ENCODE measurements at places on chromosomes 7 and 10.

- DNase-seq = no peak
Measured at GRCh38 chr10:46227571-46227935, 59.2 kb upstream of the ANTXRL start.

GRCh38 chr10:124287071-124287685, 131.5 kb downstream of the OAT start:
- DNase-seq = no peak

DNA sequence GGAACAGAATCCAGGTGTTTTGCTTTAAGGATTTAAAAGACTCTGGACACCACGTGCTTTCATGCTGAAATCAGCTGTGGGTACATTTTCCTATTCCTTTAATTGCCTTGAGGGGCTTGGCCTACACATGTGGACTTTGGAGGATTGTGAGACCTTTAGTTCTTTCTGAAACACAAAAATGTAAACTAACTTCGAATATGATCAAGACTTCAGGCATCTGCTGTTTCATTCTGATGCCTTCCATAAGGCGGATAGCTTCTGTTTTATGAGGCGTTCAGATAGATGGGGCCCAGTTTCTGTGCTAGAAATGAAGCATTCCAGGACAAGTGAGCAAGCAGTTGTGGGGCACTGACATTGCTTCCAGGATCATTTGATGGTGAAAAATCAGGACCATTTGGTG, 1.5 kb upstream of the NOBOX start:
- no peak for DNase-seq

DNA sequence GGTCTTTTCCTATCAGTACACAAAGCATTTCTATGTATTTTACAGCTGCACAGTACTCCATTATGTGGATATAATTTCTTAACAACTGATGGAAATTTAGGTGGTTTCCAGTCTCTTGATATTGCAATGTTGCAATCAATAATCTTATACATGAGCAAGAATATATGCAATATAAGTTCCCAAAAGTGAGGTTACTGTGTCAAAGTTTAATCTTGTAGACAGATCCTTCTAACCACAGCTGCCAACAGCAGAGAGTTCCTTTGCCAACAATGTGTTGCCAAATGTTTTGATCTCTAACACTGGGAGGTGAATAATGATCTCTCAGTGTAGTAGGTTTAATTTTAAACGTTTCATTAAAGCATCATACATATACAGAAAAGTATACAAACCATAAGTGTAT, 54.5 kb downstream of the CUL2 start:
- DNase-seq = no peak

GRCh38 chr10:87925570-87925969, 62.1 kb downstream of the PTEN start:
- DNase-seq = no peak

DNA sequence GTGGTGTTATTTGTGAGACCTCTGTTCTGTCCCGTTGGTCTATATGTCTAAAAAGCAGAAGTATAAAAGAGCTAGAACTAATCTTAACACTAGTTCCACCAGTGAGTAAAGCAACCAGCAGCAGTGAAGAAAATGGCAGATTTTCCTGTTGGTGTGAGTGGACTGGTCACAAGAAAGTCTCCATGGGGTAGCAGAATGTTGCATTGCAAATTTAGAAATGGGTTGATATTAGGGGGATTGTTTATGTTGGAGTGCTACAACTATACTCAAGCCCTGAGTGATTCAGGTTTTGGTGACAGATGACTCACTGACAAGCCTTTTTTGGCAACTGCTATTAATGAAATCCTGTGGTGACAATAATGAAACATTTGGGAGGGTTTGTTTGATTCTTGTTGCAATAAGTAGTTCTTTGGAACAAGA, 5.6 kb downstream of the AVL9 start:
- DNase-seq = no peak

DNA sequence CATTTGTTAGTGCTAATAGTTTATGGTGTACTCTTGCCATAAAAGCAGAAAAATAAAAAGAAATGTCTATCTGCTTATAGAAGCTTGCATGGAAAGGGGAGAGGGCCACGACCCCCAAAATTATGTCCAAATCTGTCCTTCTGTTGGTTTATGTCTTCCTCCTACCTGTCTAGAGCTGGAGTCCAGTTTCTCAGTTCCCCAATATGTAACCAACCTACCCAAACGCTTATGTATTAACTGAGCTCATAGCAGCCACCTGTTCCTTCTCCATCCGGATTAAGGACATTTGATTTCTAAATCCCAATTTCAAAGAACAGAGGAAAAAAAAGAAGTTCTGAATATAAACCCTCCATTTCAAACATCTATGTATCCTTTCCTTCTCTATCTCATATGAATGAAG, 30.3 kb upstream of the TPK1 start:
- DNase-seq = no peak

GRCh38 chr10:117519286-117519685, 23.3 kb upstream of the EMX2 start:
- no peak for DNase-seq

GRCh38 chr10:86135191-86135590, 231.4 kb downstream of the GRID1 start:
- no peak for DNase-seq

- no peak for DNase-seq
Measured at GRCh38 chr7:22542669-22543068, 42.7 kb upstream of the STEAP1B start.

DNA sequence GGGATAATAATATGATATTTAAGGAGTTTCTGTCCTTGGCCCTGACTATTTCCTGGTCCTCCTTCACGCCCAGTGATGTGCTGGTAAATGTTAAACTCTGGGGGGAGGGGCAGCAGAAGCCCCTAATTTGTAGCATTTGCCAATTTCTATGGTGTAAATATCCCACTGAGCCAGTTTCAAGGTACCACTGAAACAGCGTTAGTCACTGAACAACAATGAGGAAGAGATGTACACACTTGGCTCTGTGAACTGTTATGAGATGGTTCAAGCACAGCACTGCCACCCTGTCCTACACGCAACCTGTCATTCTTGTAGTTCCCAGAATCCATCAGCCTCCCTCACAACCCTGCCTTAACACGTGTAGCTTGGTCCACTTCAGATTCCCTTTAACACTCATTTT, 39.8 kb downstream of the MET start:
- no peak for DNase-seq

DNA sequence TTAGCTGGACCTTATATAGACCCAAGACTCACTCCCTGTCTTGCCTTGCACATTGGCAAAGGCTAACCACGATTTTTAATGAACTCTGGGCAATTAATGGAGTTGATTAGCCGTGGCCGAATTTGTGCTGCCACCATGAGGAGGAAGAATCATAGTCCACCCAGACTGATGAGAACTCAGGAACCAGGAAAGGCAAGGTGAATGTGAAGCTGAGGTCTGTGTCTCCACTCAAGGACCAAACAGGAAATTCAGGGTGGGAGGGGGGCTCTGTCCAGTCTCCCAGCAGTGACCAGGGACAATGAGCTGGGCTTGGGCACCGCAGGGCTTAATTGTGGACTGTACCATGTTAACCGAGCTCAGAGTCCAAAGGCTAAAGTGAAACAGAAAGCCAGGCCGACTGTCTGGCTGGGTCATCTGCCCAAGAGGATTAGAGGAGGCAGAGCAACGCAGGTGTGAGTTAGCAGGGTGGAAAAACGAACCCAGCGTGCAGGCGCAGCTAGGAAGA, 127.0 kb upstream of the JCAD start:
- no peak for DNase-seq

GRCh38 chr7:27211764-27212204, 11.9 kb upstream of the HOXA13 start:
- DNase-seq = no peak

GRCh38 chr10:49734676-49735075, 27.4 kb downstream of the OGDHL start:
- DNase-seq = no peak

DNA sequence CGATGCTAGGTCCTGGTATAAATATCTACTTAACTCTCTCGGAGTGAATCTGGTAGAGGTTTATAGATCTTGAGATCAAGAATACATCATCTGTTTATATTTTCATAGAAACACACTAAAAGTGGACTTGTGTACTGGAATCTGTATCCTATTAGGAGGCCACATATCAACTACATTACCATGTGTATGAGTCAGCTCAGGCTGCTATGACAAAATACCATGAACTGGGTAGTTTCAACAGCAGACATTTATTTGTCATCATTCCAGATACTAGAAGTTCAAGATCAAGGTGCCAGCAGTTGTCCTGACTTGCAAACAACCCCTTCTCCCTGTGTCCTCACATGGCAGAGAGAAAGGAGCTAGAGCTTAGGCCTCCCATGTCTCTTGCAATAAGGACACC, 113.9 kb upstream of the PFKP start:
- DNase-seq = no peak

DNA sequence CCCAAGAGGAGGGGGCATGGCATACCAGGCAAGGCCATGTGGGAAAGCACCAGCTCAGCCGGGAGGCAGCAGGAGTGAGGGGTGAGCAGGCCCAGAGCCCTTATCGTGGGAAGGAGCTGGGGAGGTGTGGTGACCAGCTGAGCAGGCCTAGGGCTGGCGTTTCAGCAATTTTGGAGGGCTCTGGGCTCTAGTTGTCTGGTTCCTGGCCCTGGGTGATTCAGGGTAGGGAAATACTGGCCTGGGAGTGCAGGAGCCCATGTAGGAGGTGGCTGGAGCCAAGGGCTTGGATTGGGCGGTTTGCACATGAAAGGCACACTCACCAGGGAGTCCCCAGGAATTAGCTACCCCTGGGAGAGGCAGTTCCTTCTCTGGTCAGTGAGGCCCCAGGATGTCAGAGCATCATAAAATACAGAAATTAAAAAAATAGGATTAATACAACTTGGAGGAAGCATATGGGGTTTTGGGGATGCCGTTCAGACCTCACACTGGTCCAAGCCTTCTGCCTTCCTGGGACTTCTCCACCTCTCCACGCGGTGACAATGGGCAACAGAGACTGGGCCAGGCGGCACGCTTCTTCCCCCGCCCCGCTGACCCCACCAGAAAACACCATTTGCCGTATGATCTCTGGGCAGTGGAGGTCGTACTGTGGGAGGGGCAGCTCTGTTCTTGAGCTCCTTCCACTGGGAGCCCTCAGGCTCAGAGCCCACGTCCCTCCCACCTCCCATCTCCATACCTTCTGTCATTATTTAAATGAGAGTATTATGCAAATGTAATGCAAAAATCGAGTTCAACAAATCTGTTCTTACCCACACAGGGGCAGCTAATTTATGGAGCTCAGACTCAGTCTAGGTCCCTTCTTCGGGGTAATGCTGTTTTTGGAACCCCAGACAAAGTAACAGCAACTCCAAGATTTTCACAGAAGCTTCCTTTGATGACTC, 133.0 kb upstream of the FAM20C start:
- no peak for DNase-seq

GRCh38 chr7:46256870-46257661, 336.0 kb upstream of the IGFBP3 start:
- DNase-seq = no peak

DNA sequence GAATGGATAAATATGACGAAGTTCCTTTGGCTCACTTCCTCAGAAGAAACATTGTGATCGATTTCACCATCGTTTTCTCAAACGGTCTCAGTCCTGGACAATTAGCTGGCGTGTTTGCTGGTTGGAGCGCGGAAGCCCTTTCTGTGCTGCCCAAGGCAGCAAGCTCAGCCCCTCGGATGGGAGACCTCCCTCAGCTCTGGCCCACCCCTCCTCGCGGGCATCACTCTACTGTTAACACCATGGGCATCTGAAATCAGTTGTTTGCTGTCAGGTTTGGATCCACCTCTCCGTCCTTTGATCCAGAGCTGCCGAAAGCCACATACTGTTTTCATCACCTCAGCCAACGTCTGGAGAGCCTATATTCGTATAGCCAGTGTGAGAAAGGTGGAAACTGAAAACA, 68.2 kb downstream of the C10orf143 start:
- DNase-seq = no peak

DNA sequence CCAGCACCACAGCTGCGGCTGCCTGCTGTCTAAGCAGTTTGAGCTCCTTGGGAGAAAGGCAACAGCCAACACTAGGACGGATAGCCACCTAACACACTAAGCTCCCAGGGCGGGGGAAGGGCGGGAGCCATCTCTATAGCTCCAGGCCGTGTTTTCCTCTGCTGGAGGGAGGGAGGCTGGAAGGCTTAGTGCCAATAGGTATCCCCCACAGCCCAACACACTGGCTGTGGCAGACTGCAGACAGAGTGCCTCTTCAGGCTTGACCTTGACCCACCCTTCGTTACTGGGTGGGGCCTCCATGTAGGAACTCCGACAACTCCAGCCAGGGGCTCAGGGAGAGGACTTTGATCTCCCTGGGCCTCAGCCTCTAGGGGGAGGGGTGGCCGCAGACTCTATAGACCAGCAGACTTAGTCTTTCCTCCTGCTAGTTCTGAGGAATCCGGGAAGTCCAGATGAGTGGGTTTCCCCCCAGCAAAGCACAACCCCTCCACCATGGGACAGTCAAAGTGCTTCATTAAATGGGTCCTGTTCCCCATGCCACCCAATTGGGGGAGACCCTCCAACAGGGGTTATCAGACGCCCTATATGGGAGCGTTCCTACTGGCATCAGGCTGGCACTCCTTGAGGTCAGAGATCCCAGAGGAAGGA, 314.4 kb upstream of the MKI67 start:
- no peak for DNase-seq

- no peak for DNase-seq
Measured at GRCh38 chr10:92916433-92916832, 68.1 kb downstream of the EXOC6 start.

GRCh38 chr10:127119936-127120335, 76.5 kb downstream of the INSYN2A start:
- DNase-seq = no peak

All from CD4-positive, alpha-beta T cell treated with Interleukin-6 for 4 hours (primary cell).